Lung (tissue), 17 donors: ENCODE measurements at places on chromosomes 13 and 19. TPM values are rescaled to one million over a fixed set of nuclear protein-coding genes. Genes with fewer than 3 reads are reported as not detected.

DNA sequence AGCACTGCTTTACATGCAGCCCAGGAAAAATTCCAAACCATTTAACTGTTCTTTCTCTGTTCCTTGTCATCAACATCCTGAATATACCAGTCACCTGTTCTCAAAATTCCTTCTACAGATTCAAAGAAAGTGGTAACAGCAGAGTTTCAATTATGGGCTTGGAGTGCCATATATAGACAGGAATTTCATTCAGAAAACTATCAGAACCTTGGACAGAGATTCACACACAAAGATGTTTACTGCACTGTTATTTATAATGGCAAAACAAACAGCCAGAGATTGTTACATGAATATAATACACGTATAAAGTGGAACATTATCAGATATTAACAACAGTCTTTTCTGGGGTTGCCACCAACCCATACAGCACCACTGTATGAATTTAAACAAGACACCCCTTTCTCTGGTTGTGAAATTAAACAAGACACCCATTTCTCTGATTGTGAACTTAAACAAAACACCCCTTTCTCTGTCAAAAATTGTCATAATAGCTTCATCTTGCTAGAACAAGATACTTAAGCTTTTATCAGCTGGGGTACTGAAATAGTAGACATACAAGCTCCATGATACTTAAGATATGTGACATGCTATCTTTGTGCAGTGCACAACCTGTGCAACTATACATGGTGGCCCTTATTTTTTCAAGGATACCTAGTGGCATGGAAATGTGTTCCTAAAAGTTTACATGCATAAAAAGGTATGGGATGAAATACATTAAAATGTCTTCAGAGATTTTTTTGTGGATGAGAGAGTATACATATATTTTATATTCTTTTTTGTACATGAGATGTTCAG is 12.6 kb downstream of the CACNA1A start:
- DNase-seq: no peak

GRCh38 chr13:73467125-73467524 is 408.3 kb downstream of the KLF5 start:
- no peak for DNase-seq

DNA sequence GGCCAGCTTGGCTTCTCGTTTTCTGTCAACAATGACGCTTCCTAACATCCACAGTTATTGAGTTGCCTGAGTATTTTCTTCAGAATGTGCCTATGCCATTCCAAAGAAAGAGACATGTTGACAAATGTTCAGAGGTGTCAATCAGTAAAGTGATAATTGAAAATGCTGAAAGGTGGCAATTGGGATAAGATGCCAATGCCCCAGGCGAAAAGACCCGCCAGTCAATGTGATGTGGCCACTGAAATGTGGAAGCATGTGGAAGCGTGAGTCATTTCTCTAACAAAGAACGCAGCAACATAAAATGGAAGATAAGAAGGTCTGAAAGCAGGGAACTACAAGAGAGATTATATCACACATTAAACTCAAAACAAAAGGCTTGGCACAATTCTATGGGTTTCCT is 882.2 kb upstream of the SLC10A2 start:
- no peak for DNase-seq

GRCh38 chr19:35932291-35932936 is 3.8 kb upstream of the LRFN3 start:
- no peak for DNase-seq

DNA sequence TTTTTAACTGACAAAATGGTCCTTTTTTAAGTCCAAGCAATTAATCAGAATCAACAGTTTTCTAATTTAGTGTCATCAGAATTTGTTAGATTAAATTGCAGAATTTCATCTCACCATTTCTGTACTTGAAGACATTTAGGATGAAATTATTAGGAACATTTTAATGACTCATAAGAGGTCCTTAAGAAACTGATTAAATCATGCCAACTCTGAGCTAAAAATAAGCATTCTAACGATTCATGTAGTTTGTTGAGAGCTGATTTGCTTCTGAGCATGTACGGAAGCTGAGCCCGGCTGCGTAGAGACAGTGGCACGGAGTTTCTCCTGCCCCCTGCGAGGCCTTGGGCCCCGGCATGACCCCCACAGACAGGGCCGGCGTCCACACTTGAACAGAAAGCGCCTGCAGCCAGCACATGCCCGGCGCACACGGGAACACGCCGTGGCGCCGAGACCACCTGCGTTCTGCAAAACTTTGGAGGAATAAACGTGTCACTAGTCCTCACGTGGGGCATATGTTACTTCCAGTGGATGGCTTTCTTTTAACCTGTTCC is 89.7 kb upstream of the MCF2L start:
- no peak for DNase-seq

- DNase-seq: peak; percentile 77
These were observed 104.3 kb downstream of the KCNRG start for GRCh38 chr13:50119591-50119990.

GRCh38 chr13:37539170-37539569 is 59.4 kb downstream of the POSTN start:
- DNase-seq: peak; percentile 13

GRCh38 chr13:52665325-52665724 is 12.7 kb downstream of the SUGT1 start:
- DNase-seq: no peak

GRCh38 chr13:68481130-68481529 is 1251.0 kb upstream of the PCDH9 start:
- no peak for DNase-seq

DNA sequence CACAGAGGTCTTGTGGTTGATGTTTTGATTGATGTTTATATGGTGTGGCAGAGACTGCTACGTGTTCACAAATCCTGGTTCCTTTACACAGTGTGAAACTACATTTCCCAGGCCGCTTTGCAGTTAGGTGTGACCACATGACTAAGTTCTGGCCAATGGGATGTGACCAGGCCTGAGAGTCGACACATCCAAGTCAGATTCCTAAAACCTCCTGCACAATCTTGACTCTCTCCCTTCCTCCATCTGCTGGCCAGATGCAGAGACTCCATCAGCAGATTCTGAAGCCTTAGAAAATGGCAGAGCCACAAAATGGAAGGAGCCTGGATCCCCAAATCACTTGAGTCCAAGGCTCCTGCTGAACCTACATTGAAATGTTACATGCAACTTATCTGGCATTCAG is 12.6 kb downstream of the CD37 start:
- DNase-seq: peak; percentile 51

DNA sequence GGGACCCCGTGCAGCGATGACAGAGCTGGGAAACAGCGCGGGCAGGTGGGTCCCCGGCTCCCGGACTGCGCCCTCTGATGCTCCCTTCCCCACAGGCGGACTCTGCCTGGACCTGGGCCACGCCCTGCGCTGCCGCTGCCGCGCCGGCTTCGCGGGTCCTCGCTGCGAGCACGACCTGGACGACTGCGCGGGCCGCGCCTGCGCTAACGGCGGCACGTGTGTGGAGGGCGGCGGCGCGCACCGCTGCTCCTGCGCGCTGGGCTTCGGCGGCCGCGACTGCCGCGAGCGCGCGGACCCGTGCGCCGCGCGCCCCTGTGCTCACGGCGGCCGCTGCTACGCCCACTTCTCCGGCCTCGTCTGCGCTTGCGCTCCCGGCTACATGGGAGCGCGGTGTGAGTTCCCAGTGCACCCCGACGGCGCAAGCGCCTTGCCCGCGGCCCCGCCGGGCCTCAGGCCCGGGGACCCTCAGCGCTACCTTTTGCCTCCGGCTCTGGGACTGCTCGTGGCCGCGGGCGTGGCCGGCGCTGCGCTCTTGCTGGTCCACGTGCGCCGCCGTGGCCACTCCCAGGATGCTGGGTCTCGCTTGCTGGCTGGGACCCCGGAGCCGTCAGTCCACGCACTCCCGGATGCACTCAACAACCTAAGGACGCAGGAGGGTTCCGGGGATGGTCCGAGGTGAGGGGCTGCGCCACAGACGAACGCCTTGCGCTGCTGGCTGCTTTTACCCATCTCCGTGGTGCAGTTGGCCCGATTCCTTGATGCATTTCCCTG is 7.8 kb upstream of the SELENOV start:
- DNase-seq: peak; percentile 83

GRCh38 chr13:110318920-110319319 is 11.8 kb downstream of the COL4A2 start:
- DNase-seq: no peak

GRCh38 chr13:110387451-110388107 is 80.5 kb downstream of the COL4A2 start:
- DNase-seq: peak; percentile 75

DNA sequence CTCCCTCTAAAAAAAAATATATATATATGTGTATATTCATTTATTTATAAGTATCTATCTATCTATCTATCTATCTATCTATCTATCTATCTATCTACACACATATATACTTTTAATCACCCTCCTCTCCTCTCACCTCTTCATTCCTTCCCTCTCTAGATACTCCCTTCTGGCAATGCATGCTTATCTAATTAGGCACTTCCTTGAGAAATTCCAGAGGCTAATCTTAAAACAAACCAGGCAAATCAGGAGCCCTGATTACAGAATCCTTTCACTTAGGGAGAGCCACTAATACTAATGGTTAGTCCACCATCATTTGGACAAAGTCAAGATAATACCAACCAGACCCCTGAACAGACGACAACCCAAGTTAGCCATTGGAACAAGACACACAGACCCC is 17.6 kb downstream of the CD70 start:
- DNase-seq: no peak

DNA sequence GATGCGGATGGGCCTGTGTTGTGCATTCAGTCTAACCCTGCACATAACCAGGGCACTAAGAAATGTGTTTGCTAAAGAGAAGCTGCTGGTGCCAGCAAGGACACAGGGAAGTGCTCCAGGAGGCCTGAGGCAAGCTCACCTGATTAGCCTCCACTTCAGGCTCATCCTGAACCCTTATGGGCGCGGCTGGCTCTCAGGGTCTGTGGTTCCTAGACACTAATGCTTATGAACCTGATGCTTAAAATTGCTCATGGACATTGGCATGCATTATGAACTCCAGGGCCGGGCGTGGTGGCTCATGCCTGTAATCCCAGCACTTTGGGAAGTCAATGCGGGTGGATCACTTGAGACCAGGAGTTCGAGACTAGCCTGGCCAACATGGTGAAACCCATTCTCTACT is 34.3 kb downstream of the SERP2 start:
- DNase-seq: no peak

DNA sequence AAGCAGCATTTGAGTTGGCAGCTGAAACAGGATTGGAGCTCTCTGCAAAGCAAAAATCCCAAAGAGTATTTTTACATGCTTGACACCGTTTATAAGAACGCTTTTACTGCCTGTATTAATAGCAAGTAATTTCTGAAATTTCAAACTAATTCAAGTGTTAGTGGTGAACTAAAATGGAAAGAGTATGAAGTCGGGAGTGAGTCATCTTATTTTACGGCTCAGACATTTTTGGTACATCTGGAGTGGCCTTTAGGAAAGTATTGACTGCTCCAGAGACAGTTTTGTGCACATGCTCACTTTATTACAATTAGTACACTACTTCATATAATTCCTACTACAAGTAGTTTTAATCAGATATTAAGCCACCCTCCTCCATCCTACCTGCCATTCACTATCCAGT is 167.4 kb downstream of the SLITRK6 start:
- DNase-seq: no peak

- peak; percentile 71 for DNase-seq
These were observed 687 bp upstream of the HRC start for GRCh38 chr19:49155820-49156346.

DNA sequence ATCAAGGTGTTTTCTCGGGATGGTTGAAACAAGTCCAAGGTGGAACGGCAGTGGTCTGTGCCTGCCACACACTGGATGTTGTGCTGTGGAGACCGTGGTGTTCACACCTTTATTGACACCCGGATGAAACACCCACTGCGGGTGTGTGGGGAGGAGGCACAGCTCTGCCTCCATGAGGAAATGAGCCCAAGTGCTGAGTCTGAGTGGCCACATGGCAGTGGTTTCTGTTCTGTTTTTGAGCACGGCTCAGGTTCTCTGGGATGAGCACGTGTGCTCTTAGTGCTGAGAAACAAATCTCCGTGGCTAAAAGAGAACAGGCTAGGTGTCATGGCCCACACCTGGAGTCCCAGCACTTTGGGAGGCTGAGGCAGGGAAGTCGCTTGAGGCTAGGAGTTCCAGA is 29.5 kb downstream of the UPF1 start:
- DNase-seq: no peak

DNA sequence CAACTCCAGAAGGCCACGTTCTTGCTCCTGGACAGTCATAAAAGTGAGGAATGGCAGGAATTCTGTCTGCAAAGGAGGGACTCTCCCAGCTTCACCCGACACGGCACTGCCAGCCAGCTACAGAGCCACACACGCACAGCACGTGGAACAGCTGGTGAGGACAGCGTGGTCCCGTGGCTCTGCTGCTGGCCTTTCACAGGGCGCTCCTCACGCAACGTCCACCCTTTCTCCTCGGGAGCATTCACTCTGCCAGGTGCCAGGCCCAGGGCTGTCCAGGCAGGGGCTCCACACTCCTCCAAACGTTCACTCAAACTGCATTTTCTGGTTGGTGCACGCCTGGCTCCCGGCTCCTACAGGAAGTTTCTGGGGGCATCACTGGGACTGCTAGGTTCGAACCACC is 14.4 kb downstream of the GRTP1 start:
- DNase-seq: no peak

DNA sequence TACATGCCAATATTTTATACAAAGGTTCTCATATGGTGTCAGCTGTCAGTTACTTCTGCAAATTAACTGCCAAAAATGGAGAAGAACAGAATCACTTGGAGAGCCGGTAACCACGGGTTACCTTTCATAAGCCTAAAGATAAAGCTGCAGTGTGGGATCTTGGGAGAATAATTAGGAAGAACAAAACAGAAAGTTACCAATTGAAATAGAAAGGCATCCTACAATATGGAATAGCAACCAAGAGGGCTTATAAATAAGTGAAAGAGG is 74.2 kb downstream of the TSHZ3 start:
- DNase-seq: no peak

Gene ZNF628
- 12.3 TPM for total RNA-seq

Gene ZNF541
- total RNA-seq: not detected

Gene GAPDHS
- not detected for total RNA-seq

Gene NFILZ
- not detected for total RNA-seq

Gene ZNF616
- 18.0 TPM for total RNA-seq

Gene TNFSF13B
- 17.5 TPM for total RNA-seq

Gene KIR2DL1
- not detected for total RNA-seq

Gene MTIF3
- 45.4 TPM for total RNA-seq
